NCI-H2029 treated with DMSO at 0.1 percent for 48 hours (cell line): ENCODE measurements at places on chromosomes 16 and 17.

GRCh38 chr16:86292171-86292775 lies 218.1 kb upstream of the FOXF1 start:
- no peak for DNase-seq

DNA sequence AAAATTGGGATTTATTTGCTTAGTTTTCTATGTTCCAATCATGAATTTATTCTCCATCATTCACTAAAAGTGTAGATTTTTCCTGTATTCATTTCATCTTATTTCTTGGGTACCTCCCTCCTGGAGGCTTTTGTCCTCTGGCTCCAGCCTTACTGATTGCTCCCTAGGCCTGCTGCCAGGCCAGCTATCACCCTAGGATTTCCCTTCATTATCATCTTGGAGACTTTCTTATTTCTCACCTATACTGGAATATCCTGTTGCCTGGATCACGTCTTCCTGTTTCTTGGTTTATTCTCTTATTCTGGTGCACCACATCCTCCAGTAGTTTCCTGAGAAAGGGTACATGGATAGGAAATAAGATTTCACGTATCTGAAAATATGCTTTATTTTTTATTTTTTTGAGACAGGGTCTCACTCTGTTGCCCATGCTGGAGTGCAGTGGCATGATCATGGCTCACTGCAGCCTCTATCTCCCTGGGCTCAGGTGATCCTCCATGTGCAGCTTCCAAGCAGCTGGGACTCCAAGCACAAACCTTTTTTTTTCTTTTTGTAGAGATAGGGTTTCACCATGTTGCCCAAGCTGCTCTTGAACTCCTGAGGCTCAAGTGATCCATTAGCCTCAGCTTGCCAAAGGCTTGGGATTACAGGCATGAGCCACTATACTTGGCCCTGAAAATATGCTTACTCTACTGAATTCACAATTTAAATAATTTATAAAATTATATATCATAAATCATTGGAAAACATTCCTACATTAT lies 13.3 kb upstream of the KPNB1 start:
- DNase-seq: no peak

- DNase-seq: no peak
Measured at GRCh38 chr16:88649924-88650748, 717 bp downstream of the CYBA start.

DNA sequence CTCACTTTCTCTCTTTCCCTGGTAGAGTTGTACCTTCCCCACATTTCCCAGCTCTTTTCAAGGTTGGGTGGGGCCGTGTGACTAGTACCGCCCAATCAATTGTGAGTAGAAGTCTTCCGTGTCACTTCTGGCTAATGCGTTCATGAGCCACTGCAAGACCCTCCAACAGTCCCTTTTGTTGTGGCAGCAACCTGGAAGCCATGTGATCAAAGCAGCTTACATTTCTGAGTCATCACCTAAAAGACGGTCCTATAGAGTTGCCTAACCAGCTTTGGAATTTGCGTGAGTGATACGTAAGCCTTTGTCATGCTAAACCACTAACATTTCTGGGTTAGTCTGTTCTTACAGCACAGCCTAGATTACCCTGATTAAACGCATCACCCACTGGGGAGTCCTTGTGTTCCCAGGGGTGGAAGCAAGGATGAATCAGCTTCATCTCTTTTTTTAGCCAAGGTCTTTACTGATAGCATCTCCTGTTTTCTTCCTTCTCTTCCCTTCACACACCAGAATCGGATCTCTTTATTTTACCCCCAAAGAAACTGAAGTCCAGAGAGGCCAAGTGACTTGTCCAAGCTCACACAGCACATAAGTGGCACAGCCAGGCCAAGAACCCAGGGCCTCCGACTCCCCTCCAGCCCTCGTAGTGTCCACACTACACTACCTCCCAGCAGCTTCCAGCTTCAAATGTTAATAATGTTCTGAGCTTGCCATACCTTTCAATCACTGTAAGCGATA lies 366.3 kb upstream of the XYLT1 start:
- DNase-seq: no peak

DNA sequence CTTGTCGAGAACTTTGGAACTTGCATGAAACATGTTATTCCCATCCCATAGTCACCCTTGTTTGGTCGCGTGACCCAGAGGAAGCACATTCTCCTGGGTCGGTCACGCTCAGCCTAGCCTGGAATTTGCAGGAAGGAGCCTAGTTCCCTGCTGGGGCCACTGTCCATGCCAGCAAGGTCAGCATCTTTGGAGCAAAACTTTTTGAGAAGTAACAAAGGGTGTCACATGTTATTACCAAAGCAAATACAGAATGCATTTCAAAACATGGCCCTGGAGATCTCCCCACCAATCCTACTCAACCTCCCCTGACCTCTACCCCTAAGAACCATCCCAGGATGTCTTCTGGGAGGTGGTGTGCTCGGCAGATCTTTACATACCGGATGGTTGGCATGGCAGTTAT lies 26.2 kb upstream of the IRF8 start:
- no peak for DNase-seq

DNA sequence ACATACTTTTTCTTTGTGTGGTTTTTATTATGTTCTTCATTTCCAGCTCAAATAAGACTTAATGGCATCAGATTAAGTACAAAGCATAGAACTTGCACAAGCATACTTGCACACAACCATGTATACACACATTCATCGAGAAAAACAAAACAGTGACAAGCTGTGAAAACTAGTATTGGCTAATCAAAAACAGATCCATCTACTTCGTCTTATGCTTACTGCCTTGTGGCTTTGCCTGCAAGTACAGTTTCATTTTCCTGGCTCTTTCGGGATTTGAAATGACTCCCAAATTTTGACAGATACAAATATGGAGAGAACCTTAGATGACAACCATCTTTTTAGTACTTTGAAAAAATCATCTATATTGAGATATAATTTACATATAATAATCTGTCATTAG lies 338.3 kb downstream of the BCAS3 start:
- no peak for DNase-seq

DNA sequence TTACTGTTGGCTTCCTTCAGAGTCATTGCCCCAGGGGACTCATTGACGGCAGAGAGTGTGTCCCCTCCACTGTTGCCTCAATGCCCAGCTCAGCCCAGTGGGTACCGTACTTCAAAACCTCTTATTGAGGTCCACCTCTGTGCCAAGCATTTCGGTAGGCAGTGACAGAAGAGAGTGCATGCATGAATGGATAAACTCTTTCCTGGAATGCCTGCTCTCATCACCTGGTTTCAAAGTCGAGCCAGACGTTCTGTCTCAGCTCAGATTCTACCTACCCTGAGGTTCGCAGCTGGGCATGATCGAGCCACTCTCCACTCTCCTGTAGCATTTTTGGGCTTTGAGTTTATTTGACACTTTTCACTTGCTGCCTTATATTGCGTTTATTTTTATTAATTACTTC lies 647.0 kb downstream of the MAF start:
- DNase-seq: no peak

DNA sequence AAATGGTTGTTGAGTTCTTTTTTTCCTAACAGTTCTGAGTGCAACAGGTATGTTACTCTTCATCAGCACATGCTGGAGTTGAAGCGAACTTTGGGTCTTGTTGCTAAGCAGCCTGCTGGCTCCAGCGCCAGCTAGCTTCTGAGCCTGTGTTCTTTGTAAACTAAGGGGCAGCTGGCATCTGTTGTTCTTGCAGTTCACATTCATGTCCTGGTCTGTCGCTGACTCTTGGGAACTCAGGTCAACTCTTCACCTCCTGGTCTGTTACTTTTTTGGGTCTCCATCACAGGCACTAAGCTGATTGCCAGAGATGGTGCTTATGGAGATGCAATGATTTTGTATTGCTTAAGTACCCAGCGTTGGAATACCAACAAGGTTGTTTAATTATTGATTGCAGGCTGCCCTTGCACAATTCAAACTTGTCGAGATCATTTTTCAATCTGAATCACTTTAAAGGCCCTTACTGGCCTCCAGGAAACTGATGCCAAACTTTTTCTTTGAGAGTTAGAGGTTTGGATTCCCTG lies 40.9 kb downstream of the USP10 start:
- DNase-seq: no peak

DNA sequence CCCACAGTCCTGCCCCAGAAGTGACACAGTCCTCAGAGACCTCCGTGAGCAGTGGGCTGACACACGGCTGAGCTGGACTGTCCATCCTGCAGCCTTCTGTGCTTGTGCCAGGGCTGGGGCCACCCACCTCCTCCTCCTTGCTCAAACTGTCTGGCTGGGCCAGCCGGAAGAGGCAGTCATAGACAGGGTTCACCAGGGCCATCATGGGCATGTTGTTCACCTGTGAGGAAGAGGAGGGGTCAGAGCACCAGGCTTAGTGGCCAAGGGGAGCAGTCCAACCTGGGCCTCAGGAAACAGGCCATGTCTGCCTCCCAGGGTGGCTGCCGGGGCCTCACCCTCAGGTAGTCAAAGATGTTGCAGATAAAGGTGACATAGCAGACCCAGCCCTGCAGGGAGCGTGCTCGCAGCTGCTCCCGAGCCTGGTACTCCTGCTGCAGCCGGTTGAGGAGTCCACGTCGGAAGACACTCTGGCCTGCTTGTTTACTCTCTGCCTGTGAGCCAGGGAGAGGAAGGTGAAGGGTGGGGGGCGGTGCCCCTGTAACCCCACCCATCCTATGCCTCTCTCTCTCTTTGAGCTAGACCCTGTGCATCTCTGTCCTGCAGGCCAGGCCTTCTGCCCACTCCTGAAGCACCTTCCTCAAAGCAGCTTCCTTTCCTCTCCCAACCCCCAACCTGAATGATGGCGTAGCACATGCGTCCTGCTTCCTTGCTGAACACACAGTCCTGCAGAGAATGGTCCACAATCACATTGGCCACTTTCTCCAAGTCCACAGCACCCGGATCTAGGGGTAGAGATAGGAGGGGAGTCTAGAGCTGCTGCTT lies 3.4 kb downstream of the MIF4GD start:
- peak; percentile 32 for DNase-seq

DNA sequence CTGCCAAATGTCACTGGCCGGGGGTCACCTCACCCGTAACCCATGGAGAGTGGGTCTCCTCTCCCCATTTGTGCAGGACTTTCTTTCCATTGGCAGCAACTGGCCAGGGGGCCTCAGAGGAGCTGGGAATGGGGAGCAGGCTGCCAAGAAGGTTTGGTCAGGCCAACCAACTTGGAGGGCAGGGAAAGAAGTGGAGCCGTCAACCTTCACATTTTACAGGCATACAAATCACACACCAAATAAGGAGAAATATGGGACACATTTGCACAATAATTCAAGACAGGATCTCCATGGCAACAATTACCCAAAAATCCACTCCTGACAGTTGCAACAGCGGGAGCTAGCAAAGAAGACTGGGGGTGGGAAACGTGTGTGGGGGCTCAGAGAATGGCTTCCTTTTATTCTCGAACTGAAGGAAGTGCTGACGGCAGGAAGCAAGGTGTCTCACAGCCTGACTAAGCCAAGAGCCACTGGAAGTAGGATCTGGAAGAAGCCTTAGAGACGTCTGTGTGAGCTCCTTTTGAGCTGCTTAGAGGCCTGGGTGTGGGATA lies 20.9 kb downstream of the RPRML start:
- DNase-seq: no peak

- no peak for DNase-seq
Measured at GRCh38 chr17:71753070-71753469, 367.8 kb upstream of the SOX9 start.

- no peak for DNase-seq
Measured at GRCh38 chr17:49914096-49914490, 54.9 kb upstream of the DLX4 start.

DNA sequence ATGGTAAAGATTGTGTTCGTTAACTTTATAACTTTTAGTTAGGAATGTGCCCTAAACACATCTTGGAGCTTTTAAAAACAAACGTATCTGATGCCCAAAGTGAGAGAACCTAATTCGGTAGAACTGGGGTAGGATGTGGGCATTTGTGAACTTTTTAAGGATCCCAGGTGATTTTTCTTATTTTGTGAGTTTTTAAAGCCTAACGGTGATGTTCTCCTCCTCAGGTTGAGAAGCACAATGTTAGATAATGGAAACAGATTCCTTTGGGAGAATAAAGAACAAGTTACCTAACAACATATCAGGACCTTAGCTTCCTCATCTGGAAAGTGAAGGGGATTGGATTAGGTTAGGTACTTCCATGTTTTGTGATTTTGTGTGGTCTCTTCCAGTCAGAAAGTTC lies 687 bp downstream of the SAP30BP start:
- no peak for DNase-seq

DNA sequence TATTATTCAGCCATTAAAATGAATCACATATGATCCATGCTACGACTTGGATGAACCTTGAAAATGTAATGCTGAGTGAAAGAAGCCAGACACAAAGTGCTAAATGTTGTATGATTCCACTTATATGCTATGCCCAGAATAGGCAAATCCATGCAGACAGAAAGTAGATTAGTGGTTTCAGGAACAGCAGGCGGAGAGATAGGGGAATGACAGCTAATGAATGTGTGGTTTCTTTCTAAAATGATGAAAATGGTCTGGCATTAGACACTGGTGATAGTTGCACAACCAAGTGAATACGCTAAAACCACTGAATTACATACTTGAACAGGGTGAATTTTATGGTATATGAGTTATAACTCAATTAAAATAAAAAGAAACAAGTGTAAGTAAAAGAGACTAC lies 121.8 kb upstream of the NOG start:
- DNase-seq: no peak

GRCh38 chr17:44012391-44012790 lies 2.4 kb downstream of the TMEM101 start:
- no peak for DNase-seq

DNA sequence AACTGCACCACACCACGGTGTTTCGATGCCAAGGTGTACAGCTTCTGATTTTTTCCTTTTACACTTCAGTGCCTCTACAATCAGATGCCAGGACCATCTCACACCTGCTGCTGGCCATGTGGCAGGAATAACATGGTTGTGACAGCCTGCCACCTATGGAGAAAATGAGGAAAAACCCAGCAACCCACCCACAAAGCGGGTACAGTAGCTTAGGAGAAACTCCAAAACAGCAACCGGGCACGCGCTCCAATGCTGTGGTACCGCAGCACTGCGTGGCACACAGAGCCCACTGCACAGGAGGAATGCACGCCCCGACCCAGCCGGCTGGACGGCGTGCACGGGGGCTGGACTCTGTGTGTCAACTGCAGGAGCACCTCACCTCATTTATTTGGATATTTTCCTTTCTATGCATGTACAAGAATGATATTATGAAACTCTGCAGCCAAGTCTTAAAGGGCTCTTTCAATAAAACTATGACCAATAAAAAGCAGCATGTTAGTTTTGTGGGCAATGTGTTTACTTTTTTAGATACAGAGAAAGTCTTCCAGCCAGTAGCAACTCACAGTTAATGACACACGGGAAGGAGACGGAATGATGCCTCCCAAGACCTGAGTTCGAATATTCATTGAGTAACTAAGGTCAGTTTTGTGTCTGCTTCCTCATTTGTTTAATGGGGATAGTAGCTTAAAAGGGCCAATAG lies 45.9 kb downstream of the MAP1LC3B start:
- DNase-seq: no peak

- DNase-seq: no peak
Measured at GRCh38 chr17:28574526-28574925, 2.2 kb downstream of the ALDOC start.

GRCh38 chr17:4591529-4591928 lies 7.2 kb downstream of the SMTNL2 start:
- DNase-seq: no peak
